ENCODE measurements at places on chromosomes 3 and 15.
A peak's percentile ranks its signal among the peaks of the same experiment; 100 is the strongest.

DNA sequence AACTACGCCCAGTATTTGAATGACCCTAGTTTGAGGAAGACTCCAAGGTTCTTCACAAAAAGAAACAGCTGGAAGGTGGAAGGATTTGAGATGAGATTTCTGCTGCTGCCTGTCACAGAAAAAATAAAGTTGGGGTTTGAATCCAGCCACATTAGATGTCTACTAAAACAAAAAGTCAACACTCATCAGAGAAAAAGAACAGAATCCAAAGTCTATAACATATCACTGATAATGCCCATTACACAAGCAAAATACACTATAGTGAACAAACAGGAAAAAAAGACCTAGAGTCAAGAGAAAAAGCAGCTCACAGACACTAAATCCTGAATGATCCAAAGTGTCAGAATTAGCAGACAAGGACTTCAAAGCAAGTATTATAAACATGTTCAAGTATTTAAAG, 56.0 kb downstream of the RFX7 start:
- DNase-seq: no peak

DNA sequence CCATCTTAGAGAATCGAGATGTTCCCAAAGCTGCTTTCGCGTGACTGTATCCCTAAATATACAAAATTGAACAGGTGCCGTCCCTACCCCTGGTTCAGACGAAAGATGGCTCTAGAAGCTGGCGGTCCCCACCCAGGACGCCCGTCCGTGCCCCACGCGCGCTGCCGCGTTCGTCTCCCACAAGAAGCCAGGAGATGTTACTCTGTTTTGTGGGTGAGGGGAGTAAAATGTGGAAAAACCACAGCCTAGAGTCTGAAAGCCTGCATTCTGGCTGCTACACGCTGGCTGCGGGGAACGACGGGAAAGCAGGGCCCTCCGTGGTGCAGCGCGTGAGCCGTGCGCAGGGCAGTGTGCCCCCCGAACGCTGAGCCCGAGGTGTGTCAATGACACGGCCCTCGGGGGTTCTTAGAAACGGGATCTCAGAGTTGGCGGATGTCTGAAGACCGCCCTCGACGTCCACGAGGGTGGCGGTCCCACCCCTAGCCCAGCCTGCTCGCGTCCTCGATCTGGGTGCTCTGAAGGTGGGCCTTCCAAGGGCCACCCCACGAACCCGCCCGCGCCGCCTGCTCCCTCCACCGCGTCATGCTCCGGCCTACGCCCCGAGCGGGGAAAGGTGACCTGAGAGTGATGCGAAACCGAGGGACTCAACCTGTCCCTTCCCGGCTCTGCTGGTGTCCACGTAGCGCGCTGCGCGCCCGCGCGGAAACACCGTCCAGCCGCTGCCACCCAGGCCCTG, 95.6 kb downstream of the OCA2 start:
- no peak for DNase-seq

- DNase-seq: no peak
Measured at GRCh38 chr3:2568156-2568555, 469.5 kb downstream of the CNTN4 start.

DNA sequence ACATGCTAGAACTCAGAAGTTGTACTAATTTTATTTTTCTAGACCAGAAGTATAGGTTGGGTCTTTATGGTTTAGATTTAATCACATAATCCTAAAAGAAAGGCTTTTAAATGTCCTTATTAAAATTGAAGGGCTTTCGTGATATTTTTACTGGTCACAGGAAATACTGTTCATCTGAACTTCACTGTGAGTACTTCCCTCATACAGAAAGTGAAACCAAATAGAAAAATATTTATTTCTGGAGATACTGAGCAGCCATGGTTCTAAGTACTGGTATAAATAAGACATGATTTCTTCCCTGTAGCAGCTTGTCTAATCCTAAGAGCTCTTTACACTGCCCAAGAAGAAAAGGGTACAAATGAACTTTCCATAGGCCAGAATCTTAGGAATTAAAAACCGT, 2.0 kb downstream of the SNRK start:
- peak; percentile 24 for DNase-seq

GRCh38 chr15:39451121-39451688, 129.7 kb upstream of the THBS1 start:
- DNase-seq: no peak

DNA sequence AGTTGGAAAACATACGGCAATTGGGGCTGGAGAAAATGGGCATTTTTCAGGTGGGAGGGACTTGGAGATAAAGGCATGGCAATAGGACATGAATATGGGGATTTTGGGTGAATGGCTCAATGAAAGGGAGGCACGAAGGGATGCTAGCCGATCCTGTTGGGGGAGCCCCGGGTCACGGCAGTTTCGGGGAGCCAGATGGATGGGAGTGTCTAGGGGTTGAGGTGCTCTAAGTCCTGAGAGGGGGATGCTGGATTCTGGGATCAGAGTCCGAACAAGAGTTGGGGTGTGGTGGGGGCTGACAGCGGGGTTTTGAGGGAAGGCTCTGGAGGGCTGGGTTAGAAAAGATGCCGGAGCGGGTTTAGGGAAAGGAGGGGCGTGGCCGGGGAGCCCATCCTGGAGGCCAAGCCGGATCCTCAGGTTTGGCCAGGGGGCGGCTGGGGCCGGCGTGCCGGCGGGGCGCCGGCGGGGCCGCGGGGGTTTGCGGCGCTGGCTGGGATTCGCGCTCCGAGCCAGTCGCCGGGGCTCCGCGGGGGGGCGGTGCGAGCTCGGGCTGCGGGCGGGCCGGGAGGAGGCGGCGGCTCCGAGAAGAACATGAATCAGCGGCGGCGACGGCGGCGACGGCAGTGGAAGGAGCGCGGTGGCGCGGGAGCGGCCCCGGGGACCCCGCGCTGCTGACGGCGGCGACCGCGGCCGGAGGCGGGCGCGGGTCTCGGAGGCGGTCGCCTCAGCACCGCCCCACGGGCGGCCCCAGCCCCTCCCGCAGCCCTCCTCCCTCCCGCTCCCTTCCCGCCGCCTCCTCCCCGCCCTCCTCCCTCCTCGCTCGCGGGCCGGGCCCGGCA, at the start of gene TYRO3:
TYRO3 (plus strand) TSS at position 813 of the 839 bp plus-strand sequence. CDS start 46 bp downstream, outside the sequence.
- peak; percentile 78 for DNase-seq

GRCh38 chr3:107999215-107999775, 91.5 kb downstream of the CD47 start:
- peak; percentile 42 for DNase-seq

- DNase-seq: no peak
Measured at GRCh38 chr15:29550834-29551465, 271.3 kb downstream of the TJP1 start.

DNA sequence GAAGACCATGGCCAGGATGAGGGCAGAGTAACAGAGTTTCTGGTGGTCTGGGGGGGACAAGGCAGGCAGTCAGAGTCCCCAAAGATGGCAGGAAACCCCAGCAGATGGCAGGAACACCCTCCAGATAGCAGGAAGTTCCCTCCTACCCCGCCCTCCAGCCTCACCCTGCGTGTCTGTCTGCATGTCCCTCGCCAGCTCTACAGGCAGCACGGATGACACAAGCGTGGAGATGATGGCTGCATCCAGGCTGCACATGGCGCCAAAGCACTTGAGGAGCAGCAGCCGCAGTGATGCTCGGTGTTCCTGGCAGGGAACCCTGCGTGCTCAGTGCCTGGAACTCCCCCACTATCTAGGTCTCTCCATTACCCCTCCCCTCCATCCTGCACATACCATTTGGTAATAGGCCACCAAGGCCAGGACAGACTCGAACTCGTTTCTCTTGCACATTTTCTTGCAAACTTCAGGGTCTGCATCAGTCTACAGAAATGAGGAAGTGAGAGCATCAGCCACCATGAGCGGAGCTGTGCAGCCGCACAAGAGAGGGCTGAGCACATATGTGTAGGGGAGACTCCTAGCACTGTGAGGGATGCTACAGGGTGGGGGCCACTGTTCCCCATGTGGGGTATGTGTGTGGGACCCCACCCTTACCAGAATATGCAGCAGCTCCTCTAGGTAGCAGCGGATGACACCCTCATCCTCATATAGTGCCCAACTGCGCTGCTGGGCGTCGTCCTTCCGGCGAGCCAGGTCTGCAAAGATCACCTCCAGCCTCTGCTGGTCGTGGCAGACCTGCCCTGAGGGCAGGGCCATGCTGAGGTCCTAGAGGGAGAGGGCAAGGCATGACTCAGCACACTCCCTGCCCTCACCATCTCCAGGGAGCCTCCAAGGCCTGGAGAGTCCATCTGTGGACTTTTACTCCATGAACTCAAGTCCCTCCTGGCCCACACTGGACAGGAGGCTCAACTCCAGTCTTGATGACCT, 6.0 kb downstream of the NCKIPSD start:
- no peak for DNase-seq

DNA sequence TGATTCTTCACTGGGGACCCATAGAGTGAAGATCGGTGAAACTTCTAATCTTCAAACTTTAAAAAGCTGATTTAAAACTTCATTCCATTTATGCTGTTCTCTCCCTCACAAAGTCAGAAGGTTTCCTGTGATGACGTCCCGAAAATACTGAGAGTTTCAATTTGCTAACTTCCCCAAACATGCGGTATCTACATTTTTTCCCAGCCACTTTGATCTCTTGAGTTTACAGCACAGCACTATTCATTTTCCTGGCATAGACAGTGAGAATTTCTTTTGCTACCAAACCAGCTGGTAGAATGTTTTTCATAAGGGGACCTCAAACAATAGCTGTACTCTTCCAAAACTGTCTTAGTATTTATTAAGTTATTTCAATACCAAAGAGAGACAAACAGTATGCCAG, 156.8 kb downstream of the LSAMP start:
- DNase-seq: no peak

Measured in AG08395 (cell line).